ENCODE measurements at places on chromosomes 1 and 21. TPM values are rescaled to one million over a fixed set of nuclear protein-coding genes. Genes with fewer than 3 reads are reported as not detected.

GRCh38 chr1:18160290-18160942, 52.8 kb downstream of the IGSF21 start:
- no peak for DNase-seq

DNA sequence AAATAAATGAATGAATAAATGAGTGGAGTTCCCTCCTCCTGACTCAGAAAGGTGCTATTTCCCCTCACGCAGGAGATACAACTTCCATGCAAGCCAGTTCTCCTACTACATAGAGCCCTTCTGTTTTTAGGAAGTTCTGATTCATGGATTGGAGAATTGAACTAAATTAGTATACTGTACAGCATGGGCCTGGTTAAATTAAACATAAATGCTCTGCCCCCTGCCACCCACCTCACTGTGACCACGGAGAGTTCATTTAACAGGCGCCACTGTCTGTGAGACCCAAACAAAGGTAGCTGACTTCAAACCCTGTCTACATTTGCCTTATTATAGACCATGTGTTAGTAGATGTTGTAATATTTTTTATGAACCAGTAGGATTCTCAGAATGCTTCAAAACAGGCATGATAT, 9.1 kb upstream of the IRF2BP2 start:
- no peak for DNase-seq

SMG7 gene
- 40.9 TPM for total RNA-seq

FCMR gene
- 2.9 TPM for total RNA-seq

DNA sequence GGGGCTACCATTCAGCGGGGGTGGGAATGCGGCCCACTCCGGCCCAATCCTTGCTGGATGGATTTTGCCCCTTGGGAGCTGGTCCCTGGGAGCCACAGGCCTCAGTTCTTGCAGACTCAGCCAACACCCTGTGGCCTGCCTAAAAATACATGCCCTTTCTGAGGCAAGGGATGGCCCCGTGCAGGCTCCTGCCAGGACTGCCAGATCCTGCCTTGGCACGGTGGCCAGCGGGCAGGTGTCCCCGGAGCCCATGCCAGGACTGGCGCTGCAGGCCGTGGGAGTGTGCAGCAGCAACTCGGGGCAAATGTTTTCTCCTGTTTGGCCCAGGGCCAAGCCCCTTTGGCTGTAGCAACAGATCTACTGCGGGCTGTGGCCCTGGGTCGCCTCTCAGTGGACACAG, 1.6 kb upstream of the PANK4 start:
- DNase-seq, result no peak
